Activated CD4-positive, alpha-beta T cell treated with anti-CD3 and anti-CD28 coated beads, Interleukin-2, amount 10 ng/mL, durations not matched to agents 7 days and 5 days (primary cell): ENCODE measurements at places on chromosomes 4 and X.
A peak's percentile ranks its signal among the peaks of the same experiment; 100 is the strongest.

DNA sequence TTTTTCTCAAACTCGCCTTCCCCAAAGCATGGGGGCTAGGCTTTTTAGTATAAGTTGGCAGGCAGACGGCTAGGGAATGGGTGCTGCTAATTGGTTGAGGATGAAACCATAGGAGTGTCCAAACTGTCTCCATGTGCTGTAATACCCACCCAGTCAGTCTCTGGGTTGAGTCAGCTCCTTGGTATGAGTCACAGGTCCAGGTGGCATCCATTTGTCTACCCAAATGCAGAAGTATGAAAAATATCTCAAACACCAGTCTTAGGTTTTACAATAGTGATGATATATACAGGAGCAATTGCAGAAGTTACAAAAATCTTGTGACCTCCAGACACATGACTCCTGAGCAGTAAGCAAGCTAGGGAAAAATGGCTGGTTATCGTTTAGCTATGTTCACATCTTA, 27.4 kb upstream of the CCSER1 start:
- no peak for DNase-seq
- no peak overlapping the region for H3K4me3 ChIP-seq
- no peaks in the 10 kb centered on the region for H3K36me3 ChIP-seq
- H3K4me1 ChIP-seq = no peaks in the 10 kb centered on the region
- peaks cover 8% of the 10 kb centered on the region for H3K27me3 ChIP-seq

DNA sequence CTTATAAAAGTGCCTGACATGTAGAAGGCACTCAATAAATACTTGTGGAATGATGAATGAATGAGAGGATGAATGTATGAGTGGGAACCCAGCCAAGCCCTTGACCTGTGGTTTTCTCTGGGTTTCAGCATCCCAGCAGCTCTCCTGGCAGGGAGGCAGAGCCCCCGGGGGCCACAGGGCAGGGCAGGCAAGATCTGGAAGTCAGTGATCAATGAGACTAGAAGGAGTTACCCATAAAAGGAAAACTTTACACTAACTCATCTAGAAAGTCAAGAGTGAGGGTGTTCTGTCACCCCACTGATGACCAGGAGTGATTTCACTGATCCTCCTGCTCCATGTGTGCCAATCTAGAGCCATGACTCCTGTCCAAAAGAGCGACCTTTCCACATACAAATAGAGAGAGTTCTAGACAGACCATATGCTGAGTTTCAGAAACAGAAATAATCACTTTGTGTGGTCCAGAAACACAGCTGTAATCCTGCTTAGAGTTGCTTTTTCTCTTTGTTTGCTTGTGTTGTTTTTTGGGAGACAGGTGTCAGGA, 37.4 kb downstream of the MGARP start:
- peaks cover 2% of the 10 kb centered on the region for H3K4me1 ChIP-seq
- no peaks in the 10 kb centered on the region for H3K27me3 ChIP-seq
- H3K4me3 ChIP-seq = no peak overlapping the region
- no peak for DNase-seq

- peaks cover 14% of the 10 kb centered on the region for H3K27me3 ChIP-seq
- H3K27ac ChIP-seq = no peak overlapping the region
- no peaks in the 10 kb centered on the region for H3K36me3 ChIP-seq
- no peak for DNase-seq
Measured at GRCh38 chr4:82594456-82594855, 32.7 kb upstream of the TMEM150C start.

DNA sequence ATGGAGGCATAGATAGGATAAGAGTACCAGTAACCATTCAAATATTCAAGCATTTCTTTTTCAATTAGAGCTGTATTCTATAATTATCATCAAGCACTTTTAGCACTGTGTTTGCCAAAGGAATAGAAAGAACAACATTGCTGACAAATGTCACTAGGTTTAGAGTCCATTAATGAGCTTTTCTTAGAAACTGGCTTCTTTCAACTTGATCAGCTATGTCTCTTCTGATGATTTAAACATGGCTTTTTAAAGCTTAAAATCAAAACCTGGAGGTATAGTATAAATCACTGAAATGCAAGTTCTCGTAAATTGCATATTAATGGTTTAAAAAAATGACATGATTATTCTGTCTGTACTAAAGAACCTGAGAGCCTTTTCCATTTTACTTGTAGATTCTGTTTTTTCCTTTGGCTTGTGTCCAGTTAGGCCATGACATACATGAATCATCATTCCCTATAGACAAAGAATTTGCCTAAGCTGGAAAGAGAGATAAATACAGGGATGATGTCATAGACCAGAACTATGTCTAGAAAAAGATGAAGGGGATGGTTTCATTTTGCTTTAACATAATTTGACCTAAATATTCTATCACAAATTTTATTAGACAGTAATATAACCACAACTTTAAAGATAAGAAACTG, 340.1 kb upstream of the CTSO start:
- H3K4me1 ChIP-seq = no peaks in the 10 kb centered on the region
- DNase-seq = no peak
- H3K27me3 ChIP-seq = no peaks in the 10 kb centered on the region
- no peaks in the 10 kb centered on the region for H3K36me3 ChIP-seq
- no peak overlapping the region for H3K4me3 ChIP-seq

- H3K36me3 ChIP-seq = peaks cover 18% of the 10 kb centered on the region
- peaks cover 14% of the 10 kb centered on the region for H3K4me1 ChIP-seq
- H3K27ac ChIP-seq = no peak overlapping the region
- H3K4me3 ChIP-seq = no peak overlapping the region
Measured at GRCh38 chr4:142035566-142035965, 399.2 kb downstream of the IL15 start.

- H3K4me1 ChIP-seq = no peaks in the 10 kb centered on the region
- H3K27me3 ChIP-seq = no peaks in the 10 kb centered on the region
- H3K4me3 ChIP-seq = no peak overlapping the region
- no peaks in the 10 kb centered on the region for H3K36me3 ChIP-seq
Measured at GRCh38 chr4:8096690-8097061, 61.9 kb downstream of the ABLIM2 start.

DNA sequence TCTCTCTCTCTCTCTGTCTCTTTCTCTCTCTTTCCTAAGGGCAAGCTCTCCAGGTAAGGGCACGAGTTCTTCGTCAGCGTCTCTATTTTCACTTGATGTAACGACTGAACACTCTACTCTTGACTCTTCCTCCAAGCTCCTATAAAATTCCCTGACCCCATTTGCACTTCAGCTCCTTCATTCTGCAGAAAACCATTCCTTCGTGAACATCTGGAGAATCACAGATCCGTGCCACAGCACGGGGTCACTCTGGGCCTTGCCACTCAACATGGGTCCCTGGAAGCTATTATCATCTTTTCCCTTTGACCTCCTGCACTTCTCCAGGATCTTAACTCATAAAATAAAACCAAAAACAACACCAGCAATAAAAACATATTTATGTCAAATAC, 112.0 kb upstream of the LNX1 start:
- DNase-seq = no peak
- H3K36me3 ChIP-seq = no peaks in the 10 kb centered on the region
- no peak overlapping the region for H3K4me3 ChIP-seq
- peaks cover 13% of the 10 kb centered on the region for H3K4me1 ChIP-seq
- H3K27me3 ChIP-seq = peaks cover 3% of the 10 kb centered on the region
- H3K27ac ChIP-seq = no peak overlapping the region

DNA sequence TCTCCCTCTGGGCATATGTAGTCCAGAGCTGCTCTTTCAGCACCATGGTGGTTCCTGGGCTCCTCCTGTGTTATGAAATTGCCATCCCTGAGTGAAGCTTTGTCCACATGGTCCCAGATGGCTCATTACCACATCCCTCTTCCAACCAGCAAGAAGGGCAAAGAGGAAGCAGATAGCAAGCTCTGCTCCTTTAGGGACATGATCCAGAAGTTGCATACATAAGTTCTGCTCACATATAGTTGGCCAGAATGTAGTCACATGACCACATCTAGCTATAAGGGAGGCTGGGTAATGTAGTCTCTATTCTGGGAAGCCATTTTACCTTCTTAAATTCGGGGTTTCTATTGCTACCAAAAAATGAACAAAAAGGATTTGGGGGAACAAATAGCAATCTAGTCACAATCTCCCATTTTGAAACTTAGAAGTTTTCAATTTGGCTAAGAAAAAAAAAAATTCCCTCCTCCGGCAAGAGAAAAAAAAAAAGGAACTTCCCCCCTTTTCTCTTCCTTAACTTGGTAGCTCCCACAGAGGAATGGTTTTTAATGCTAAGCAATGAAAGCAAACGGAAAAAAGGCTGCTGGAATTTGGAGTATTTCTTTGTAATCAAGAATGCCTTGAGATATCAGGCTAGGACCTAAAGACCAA, 88.2 kb upstream of the USP9X start:
- no peaks in the 10 kb centered on the region for H3K4me1 ChIP-seq
- DNase-seq = no peak
- no peaks in the 10 kb centered on the region for H3K27me3 ChIP-seq
- no peaks in the 10 kb centered on the region for H3K36me3 ChIP-seq
- H3K4me3 ChIP-seq = no peak overlapping the region

DNA sequence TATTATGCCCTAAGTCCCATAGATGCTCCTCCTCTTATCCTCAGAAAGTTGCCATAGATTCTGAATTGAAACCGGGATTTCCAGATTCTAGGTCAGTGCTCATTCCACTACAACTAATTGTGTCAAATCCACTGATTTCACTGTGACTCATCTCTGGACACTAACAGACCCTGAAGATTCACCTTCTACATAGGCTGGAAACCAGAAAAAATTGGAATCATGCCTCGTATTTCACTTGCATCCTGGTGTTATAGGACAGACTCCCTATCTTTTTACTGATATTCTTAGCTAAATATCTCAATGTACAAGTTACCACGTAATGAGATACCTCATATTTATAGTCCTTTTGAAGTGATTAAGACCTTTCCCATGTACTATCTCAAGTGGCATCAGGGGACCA, 36.7 kb downstream of the CLNK start:
- no peaks in the 10 kb centered on the region for H3K4me1 ChIP-seq
- H3K4me3 ChIP-seq = no peak overlapping the region
- no peaks in the 10 kb centered on the region for H3K36me3 ChIP-seq
- H3K27me3 ChIP-seq = peaks cover 1% of the 10 kb centered on the region
- H3K27ac ChIP-seq = no peak overlapping the region
- no peak for DNase-seq

DNA sequence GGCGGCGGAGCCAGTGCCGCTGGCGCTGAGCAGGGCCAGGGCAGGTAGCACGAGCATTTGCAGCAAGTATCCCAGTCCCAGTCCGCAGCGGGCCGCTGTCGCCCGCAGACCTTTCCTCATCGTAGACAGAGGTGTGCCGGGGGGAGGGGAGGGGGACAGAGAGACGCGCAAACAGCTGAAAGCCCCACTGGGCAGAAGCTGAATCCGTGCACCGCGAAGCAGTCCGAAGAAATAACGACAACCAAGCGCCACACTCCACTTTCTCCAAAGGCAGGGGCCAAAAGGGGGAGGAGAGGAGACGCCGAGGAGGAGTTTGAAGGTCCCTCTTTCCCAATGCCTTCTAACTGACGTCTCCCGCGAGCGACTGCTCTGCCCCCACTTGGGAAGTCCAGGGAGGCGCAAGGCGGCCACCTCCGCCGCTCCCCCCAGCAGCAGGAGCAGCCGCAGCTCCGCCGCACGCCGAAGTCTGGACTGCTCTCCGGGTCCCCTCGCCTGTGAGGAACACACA, at the start of gene UNC5C:
Gene UNC5C, minus strand, starts transcription at position 236 of the 508 bp plus-strand sequence.
- no peaks in the 10 kb centered on the region for H3K36me3 ChIP-seq
- H3K27me3 ChIP-seq = peaks cover 76% of the 10 kb centered on the region
- H3K4me3 ChIP-seq = peak within 1 kb of the TSS; percentile 80
- DNase-seq = no peak
- H3K4me1 ChIP-seq = peaks cover 25% of the 10 kb centered on the region

GRCh38 chr4:53150631-53151488, 215.0 kb downstream of the SCFD2 start:
- H3K4me3 ChIP-seq = no peak overlapping the region
- no peaks in the 10 kb centered on the region for H3K4me1 ChIP-seq
- no peak for DNase-seq
- no peak overlapping the region for H3K27ac ChIP-seq
- H3K36me3 ChIP-seq = peaks cover 15% of the 10 kb centered on the region

GRCh38 chr4:161555689-161556660, 607.8 kb downstream of the FSTL5 start:
- DNase-seq = no peak
- no peaks in the 10 kb centered on the region for H3K36me3 ChIP-seq
- H3K4me1 ChIP-seq = no peaks in the 10 kb centered on the region
- H3K4me3 ChIP-seq = no peak overlapping the region
- no peak overlapping the region for H3K27ac ChIP-seq
- no peaks in the 10 kb centered on the region for H3K27me3 ChIP-seq

- no peak overlapping the region for H3K27ac ChIP-seq
- DNase-seq = no peak
- no peak overlapping the region for H3K4me3 ChIP-seq
- H3K36me3 ChIP-seq = no peaks in the 10 kb centered on the region
- no peaks in the 10 kb centered on the region for H3K27me3 ChIP-seq
Measured at GRCh38 chr4:159552979-159553768, 450.3 kb downstream of the RAPGEF2 start.

DNA sequence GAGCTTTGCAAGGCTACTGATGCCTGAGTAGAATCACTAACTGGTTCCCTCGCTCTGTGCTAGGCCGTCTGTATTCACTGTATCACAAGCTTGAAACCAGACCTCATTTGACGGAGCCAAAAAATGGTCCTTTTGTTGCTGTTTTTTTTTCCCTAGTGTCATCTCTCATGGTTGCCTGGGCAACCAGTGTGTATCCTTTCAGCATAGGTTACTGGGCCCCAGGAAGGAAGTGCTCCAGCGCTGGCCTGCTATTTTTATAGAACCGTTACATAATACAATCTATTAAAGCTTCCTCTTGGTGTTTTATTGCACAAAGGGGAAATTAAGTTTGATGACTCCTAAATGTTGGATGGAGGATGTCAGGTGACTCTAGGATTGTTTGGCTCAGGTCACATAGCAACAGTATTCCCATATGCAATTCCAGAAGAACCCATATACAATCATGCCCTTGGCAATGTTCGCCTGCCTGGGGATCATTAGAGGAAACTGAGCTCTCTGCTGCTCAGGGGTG, 220.4 kb downstream of the SPRY1 start:
- peaks cover 18% of the 10 kb centered on the region for H3K4me1 ChIP-seq
- H3K27ac ChIP-seq = no peak overlapping the region
- no peak overlapping the region for H3K4me3 ChIP-seq
- no peaks in the 10 kb centered on the region for H3K36me3 ChIP-seq
- DNase-seq = peak; percentile 46
- H3K27me3 ChIP-seq = peaks cover 2% of the 10 kb centered on the region
